ENCODE measurements at places on chromosomes 11 and 22. TPM values are rescaled to one million over a fixed set of nuclear protein-coding genes. Genes with fewer than 3 reads are reported as not detected.

- no peak for DNase-seq
Measured at GRCh38 chr11:36271794-36272407, 17.3 kb downstream of the COMMD9 start.

GRCh38 chr22:38346506-38346905 lies 29.3 kb upstream of the CSNK1E start:
- no peak for DNase-seq

DNA sequence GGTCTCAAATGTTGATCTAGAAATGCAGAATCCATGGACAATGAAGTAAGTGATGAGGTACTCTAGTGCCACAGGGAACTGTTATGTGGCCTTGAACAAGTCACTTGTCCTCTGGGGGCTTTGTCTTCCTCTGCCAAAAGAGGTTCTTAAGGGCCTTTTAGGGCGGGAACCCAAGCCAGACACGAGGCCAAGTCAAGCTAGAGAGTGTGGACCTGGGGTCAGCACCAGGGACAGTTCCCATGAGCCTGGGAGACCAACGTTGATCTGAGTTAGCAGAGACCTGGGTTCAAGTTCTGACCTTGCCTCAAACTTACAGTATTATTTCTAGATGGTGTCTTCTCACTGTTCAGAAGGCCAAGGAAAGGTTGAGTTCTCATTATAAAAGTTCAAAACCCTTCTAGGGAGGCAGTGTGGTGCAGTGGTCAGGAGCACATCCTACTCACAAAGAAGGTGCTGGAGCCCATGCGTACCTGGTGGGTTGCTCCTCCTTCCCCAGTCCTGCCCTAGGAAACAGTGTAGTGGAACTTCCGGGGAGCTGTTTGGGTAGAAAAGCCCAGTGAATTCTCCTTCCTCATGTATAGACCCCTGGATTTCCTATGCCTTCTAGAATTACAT lies 121.5 kb downstream of the CHST1 start:
- DNase-seq: no peak

- DNase-seq: peak; percentile 52
Measured at GRCh38 chr22:26658671-26659478, 1.5 kb downstream of the MIAT start.

USH1C gene
- total RNA-seq: 159 TPM

P4HA3 gene
- 0.27 TPM for total RNA-seq

CCDC15 gene
- 0.53 TPM for total RNA-seq

LUZP2 gene
- total RNA-seq: 5.2 TPM

KRTAP5-2 gene
- not detected for total RNA-seq

SAA4 gene
- total RNA-seq: not detected

Data from left colon (tissue), 2 donors.